Pulmonary artery endothelial cell (primary cell): ENCODE measurements at places on chromosomes 7 and 10. TPM values are rescaled to one million over a fixed set of nuclear protein-coding genes. Genes with fewer than 3 reads are reported as not detected.

STK31 gene
- 0.07 TPM in 1 of 2 replicates, not detected in the other for total RNA-seq

PLEKHA8 gene
- 12.7 and 16.5 TPM in 2 replicates for total RNA-seq

SCART1 gene
- total RNA-seq, result 0.25 and 0.73 TPM in 2 replicates

PLXDC2 gene
- 0.59 and 2.9 TPM in 2 replicates for total RNA-seq

DLX5 gene
- total RNA-seq, result not detected in 2 replicates

DPP6 gene
- not detected in 2 replicates for total RNA-seq

NKX2-3 gene
- 0.07 TPM in 1 of 2 replicates, not detected in the other for total RNA-seq

YAE1 gene
- 25.6 and 28.4 TPM in 2 replicates for total RNA-seq

GRID2IP gene
- total RNA-seq, result 0.04 TPM in 1 of 2 replicates, not detected in the other

RNLS gene
- total RNA-seq, result 2.2 and 7.1 TPM in 2 replicates

PDZD7 gene
- 0.46 and 0.63 TPM in 2 replicates for total RNA-seq

MTERF1 gene
- total RNA-seq, result 7.6 and 11.0 TPM in 2 replicates

NEUROG3 gene
- total RNA-seq, result not detected in 2 replicates

PMPCB gene
- 44.8 and 56.0 TPM in 2 replicates for total RNA-seq

HK1 gene
- 157 and 201 TPM in 2 replicates for total RNA-seq

ERVW-1 gene
- total RNA-seq, result not detected in 2 replicates

RBP3 gene
- total RNA-seq, result not detected in 2 replicates

MBLAC1 gene
- total RNA-seq, result 2.5 and 3.0 TPM in 2 replicates

PSPH gene
- total RNA-seq, result 55.8 and 79.4 TPM in 2 replicates

CREB5 gene
- total RNA-seq, result 2.8 and 4.7 TPM in 2 replicates

ADAM8 gene
- total RNA-seq, result 0.33 and 0.46 TPM in 2 replicates

PIK3CG gene
- 11.6 and 12.2 TPM in 2 replicates for total RNA-seq

OLAH gene
- total RNA-seq, result 0.14 TPM in 1 of 2 replicates, not detected in the other
